NCI-H187 treated with DMSO at 0.1 percent for 48 hours (cell line): ENCODE measurements at places on chromosomes 6 and 20.

DNA sequence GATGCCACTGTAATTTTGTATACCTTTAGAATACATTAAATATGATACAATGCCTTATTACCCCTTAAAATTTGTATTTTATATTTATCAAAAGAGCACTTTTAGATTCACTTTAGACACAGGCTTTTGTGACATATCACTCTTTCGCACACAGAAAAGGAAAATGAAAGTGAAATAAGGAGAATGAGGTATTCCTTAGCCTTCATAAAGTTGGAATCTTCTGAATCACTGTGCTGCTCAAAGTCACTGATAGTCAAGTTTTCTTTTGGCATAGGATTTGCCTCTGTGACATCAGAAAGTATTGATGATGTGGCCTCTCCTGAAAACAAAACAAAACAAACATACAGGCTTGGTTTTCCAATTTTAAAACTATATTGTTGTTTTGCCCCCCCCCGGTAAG lies 1097.1 kb downstream of the KIF16B start:
- DNase-seq: no peak

DNA sequence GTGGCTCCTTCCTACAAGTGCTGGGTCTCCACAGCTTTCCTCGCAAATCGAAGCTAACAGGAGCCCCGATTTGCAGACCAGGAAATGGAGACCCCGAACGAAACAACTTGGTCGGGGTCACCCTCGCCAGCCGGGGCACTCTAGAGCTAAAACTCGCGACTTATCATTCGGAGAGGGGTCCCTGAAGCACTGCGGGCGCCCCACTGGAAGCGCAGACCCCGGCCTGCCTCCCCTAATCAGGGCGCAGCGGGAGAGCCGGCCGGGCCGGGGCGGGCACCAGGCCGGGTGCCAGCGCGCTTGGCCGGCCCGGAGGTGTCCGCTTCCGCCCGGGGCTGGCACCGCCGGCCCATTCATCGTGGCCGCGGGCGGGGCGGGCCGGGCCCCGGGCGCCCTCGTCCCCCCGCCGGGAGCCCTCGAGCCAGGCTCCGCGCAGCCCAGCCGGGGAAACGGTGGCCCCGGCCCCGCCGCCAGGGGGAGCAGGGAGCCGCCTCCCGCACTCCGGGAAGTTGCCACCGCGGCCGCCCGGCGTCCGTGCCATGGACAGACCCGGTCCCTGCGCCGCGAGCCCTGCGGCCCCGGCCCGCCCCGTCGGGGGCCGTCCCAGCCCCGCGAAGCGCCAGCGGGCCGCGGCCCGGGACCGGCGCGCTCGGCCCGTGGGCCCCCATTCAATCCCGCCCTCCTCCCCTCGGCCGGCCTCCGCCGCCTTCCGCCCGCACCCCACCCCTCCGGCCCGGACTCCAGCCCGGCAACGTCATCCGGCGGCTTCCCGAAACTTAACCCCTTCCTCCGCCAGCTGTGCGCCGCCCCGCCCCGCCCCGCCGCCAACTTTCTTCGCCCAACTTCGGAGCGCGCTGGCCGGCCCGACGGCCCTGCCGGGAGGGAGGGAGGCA lies 961 bp downstream of the RRBP1 start:
- DNase-seq: no peak

- no peak for DNase-seq
These were observed 32.2 kb upstream of the HEY2 start for GRCh38 chr6:125717120-125717731.

- DNase-seq: no peak
These were observed 1003.1 kb downstream of the KIF16B start for GRCh38 chr20:15570156-15570555.
